ENCODE measurements at places on chromosomes 16 and 17.

GRCh38 chr16:81595629-81596292 is 151.2 kb downstream of the CMIP start:
- DNase-seq = no peak

DNA sequence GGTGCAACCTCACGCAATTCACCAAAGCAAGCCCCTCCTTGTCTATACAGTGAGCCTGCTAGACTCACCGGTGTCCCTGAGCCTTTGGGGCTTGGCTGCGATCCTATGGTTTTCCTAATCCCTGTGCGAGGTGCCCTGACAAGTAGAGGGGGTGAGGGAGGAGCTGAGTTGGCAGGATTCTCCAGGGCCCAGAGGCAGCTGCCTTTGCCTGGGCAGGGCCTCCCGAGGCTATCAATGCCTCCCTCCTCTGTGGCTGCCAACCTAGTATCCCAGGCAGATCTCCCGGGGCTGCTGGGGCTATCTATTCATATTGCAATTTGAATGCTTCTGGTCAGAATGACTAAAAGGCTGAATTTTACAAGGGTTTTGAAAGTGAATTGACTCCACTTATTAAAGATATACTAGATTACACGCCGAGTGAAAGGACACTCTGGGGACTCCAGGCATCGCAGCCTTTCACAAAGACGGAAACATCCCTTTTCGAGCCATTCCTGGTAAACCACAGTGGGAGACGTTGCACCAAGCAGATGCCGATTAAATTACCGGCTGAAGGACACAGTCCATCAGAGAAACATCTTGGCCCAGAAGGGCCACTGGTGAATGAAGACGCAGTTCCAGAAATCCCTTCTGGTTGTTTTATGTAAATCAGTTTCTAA is 11.3 kb upstream of the PITPNM3 start:
- DNase-seq = no peak

- DNase-seq = no peak
Observed at GRCh38 chr16:89615176-89615575, 1.7 kb downstream of the DPEP1 start.

DNA sequence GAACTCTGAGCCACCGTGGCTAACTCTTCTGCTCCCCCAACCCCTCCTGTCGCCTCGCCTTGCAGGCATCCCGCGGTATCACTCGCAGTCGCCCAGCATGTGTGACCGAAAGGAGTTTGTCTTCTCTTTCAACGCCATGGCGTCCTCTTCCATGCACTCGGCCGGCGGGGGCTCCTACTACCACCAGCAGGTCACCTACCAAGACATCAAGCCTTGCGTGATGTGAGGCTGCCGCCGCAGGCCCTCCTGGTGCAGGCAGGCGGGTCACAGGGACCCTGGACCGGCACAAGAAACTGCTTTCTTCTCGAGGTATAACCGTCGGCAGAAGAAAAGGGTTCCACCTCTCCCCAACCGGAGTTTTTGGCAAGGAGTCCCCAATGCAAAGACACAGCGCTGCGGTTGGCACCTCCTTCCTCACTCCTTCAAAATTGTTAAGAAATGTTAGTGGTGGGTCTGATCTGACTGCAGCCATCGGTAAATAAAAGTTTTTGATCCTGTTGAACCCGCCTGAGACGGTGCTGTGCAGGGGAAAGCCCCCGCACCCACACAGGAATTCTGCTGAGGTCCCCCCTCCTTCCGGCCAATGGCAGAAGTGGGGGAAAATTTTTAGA is 2.6 kb downstream of the FOXF1 start:
- DNase-seq = no peak

DNA sequence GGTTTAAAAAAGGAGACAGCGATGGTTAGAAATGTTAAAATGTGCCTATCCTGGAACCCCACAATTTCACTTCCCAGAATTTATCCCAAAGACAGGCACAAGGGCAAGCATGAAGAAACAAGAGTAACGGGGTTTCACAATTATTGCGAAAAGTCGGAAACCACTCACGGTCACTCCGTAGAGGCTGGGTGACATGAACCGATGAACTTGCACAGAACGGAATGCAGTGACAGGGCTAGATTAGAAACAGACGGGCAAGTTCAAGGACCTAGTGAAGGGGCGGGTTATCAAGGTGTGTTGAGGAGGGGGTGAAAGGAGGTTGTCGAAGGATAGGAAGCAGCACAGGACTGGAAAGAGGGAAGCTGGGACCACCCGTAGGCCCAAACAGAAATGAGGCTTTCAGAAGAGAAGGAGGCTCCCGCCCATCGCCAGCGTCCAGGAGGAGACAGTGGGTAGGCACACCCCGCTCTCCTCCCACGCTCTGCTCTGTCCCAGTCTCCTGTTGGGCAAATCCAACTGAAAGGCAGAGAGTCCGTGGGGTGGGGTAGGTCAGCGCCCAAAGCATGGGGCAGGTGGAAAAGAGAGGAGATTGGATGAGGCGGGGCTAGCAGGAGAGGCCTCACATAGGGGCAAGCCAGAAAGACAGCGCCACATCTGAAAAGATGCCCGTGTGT is 47.4 kb upstream of the JPH3 start:
- no peak for DNase-seq

- no peak for DNase-seq
Observed at GRCh38 chr17:38697061-38697820, 7.8 kb upstream of the MLLT6 start.
